ENCODE measurements at places on chromosomes 7 and 10. TPM values are rescaled to one million over a fixed set of nuclear protein-coding genes. Genes with fewer than 3 reads are reported as not detected.

Gene PLCE1
- 0.09 TPM for total RNA-seq

DNA sequence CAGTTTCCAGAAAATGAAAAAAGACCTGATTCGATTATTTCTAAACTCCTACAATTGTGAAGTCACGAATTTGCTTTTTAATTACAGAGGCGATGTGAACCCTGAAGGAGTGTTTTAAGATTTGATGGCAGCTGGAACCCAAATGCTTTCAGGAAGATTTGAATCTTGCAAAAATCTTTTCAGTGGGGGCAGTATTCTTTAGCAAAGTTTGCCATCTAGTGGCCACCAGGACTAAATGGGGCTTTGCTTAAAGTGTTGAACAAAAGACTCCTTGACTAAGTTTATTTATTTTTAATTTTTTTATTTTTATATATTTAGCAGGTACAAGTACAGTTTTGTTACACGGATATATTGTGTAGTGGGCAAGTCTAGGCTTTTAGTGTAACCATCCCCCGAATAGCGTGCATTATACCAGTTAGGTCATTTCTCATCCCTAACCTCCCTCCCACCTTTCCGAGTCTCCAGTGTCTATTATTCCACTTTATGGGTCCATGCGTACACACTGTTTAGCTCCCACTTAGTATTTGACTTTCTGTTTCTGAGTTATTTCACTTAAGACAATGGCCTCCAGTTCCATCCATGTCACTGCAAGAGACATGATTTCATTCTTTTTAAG lies 98.8 kb downstream of the CACNB2 start:
- H3K27ac ChIP-seq, result no peak overlapping the region
- no peak overlapping the region for H3K4me3 ChIP-seq
- H3K4me1 ChIP-seq, result no peaks in the 10 kb centered on the region
- H3K36me3 ChIP-seq, result peaks cover 9% of the 10 kb centered on the region
- DNase-seq, result no peak

Gene CLDN4
- total RNA-seq, result 15.5 TPM

- no peaks in the 10 kb centered on the region for H3K27me3 ChIP-seq
- no peaks in the 10 kb centered on the region for H3K4me1 ChIP-seq
These were observed 6.7 kb upstream of the KLRG2 start for GRCh38 chr7:139490130-139490529.

DNA sequence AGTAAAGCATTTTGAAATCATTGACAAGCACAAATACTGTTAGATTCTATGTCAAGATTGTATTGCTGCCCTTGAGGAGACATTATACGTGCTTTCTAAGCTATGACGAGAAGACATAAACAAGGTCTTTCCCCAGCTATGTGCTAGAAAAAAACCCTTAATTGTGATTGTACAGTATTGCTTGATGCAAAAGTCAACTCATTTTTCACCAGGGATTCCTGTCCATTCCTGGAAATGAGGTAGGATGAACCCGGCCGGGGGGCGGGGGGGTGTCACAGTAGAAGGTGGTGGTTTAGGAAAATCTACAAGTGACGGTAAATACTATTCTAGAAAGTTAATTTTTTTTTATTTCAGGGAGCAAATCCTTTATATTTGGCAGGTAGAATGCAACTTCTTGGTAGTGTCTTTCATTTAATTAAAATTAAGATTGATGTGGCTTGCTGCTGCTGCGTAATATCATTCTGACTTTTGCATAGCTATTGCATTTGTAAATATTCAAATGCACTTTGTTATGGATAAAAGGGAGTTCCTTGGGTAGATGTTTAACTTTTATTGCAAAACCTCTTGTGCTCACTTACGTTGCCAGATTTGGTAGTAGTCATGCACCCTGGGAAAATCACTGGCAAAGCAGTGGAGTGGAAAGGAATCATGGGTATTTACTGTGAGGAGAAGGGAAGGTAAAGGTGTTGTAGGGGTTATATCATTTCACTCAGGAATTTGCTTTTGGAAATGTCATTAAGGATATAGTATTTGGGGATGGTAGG lies 164.4 kb upstream of the PRPS1L1 start:
- H3K4me1 ChIP-seq, result no peaks in the 10 kb centered on the region
- no peaks in the 10 kb centered on the region for H3K27me3 ChIP-seq
- H3K36me3 ChIP-seq, result no peaks in the 10 kb centered on the region

GRCh38 chr7:2723138-2723850 lies 35.3 kb downstream of the AMZ1 start:
- no peak overlapping the region for H3K4me3 ChIP-seq
- no peaks in the 10 kb centered on the region for H3K27me3 ChIP-seq
- H3K4me1 ChIP-seq, result no peaks in the 10 kb centered on the region
- no peak overlapping the region for H3K27ac ChIP-seq

GRCh38 chr7:82036146-82036886 lies 266.5 kb upstream of the HGF start:
- no peaks in the 10 kb centered on the region for H3K36me3 ChIP-seq
- no peak overlapping the region for H3K27ac ChIP-seq
- no peaks in the 10 kb centered on the region for H3K27me3 ChIP-seq

- H3K4me3 ChIP-seq, result no peak overlapping the region
- H3K36me3 ChIP-seq, result no peaks in the 10 kb centered on the region
- no peak overlapping the region for H3K27ac ChIP-seq
These were observed 11.0 kb downstream of the TBATA start for GRCh38 chr10:70773965-70774809.

GRCh38 chr7:106425017-106425719 lies 140.4 kb upstream of the NAMPT start:
- H3K4me1 ChIP-seq, result no peaks in the 10 kb centered on the region
- no peak overlapping the region for H3K4me3 ChIP-seq
- no peaks in the 10 kb centered on the region for H3K36me3 ChIP-seq
- H3K27ac ChIP-seq, result no peak overlapping the region
- no peak for DNase-seq
- H3K27me3 ChIP-seq, result no peaks in the 10 kb centered on the region

GRCh38 chr7:108311446-108312168 lies 144.6 kb downstream of the NRCAM start:
- H3K27me3 ChIP-seq, result no peaks in the 10 kb centered on the region
- no peak for DNase-seq
- no peaks in the 10 kb centered on the region for H3K4me1 ChIP-seq
- H3K27ac ChIP-seq, result no peak overlapping the region
- no peak overlapping the region for H3K4me3 ChIP-seq

DNA sequence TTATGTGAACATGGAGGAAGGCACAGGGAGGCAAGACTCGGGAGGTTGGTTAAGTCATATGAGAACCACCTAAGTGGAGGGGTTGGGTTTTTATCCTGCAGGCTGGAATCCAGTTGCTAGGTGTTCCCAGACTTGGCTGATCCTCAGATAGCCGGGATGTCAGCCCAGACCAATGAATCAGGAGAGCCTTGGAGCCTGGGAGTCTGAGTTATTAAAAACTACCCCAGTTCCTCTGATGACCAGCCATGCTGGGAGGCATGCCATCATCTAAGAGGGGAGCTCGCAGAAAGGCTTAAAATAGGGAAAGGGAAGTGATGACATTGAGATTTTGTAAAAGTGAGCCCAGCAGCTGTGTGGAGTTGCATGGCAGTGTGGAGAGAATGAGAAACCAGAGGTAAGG lies 238.1 kb downstream of the ZNF248 start:
- DNase-seq, result no peak
- no peaks in the 10 kb centered on the region for H3K4me1 ChIP-seq
- no peak overlapping the region for H3K4me3 ChIP-seq
- H3K27ac ChIP-seq, result no peak overlapping the region
- peaks cover 14% of the 10 kb centered on the region for H3K36me3 ChIP-seq

Gene AKR1B15
- total RNA-seq, result not detected

- H3K4me3 ChIP-seq, result no peak overlapping the region
- H3K36me3 ChIP-seq, result peaks cover 81% of the 10 kb centered on the region
- no peak overlapping the region for H3K27ac ChIP-seq
- DNase-seq, result no peak
These were observed 72.8 kb downstream of the FGFR2 start for GRCh38 chr10:121525251-121526134.

GRCh38 chr7:74482197-74482467 lies 28.4 kb downstream of the GTF2IRD1 start:
- no peak for DNase-seq
- H3K27ac ChIP-seq, result no peak overlapping the region
- H3K4me1 ChIP-seq, result peaks cover 4% of the 10 kb centered on the region
- no peaks in the 10 kb centered on the region for H3K27me3 ChIP-seq
- H3K36me3 ChIP-seq, result no peaks in the 10 kb centered on the region

Gene ASZ1
- not detected for total RNA-seq

Gene TAS2R41
- not detected for total RNA-seq

- H3K36me3 ChIP-seq, result peaks cover 40% of the 10 kb centered on the region
- peak within 1 kb of the TSS; percentile 26 for H3K27ac ChIP-seq
- H3K4me1 ChIP-seq, result peaks cover 5% of the 10 kb centered on the region
- peak; percentile 88 for DNase-seq
- peak within 1 kb of the TSS; percentile 94 for H3K4me3 ChIP-seq
These were observed at the start of gene YWHAG for GRCh38 chr7:76358481-76359110. Gene YWHAG, minus strand, starts transcription at chr7:76358991. Its CDS starts 183 bp downstream, at chr7:76358808.

Gene MGAM2
- not detected for total RNA-seq

- H3K36me3 ChIP-seq, result peaks cover 11% of the 10 kb centered on the region
- no peak overlapping the region for H3K27ac ChIP-seq
- DNase-seq, result no peak
- no peaks in the 10 kb centered on the region for H3K27me3 ChIP-seq
- no peak overlapping the region for H3K4me3 ChIP-seq
These were observed 297.2 kb downstream of the RPS24 start for GRCh38 chr10:78330884-78331283.

DNA sequence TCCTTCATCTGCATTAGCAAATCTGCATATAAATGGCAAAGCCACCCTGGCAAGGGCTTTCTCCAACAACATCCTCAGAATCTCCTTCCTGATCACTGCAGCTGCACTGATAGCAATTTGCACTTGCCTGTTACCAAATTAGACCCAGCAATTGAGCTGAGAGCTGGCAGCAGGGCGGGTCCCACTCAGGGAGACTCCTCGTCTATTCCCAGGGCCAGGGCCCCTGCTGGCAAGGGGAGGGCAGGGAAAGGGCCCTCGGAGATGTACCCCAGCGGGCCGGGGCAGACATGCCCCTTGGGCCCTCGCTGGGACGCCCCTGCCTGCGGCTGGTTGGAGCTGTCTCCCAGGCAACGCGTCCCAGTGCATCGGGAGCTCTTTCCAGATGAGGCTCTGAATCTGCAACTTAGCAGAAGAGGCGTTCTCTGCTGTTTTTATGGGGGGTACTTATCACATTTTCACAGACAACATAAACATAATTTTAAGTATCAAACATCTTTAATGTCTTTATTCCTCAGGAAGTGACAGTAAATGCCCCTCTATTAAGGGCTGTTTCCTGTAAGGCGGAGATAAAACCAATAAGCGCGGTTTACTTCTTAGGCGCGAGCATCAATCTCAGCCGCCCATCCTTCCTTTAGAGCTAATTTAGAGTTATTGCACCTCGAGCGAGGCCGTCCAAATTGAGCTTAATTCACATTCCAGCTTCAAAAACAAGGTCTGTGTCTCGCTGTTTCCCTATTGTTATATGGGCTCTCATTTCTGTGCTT lies 249.0 kb upstream of the PPP2R2D start:
- H3K4me3 ChIP-seq, result peak overlapping the region; percentile 38
- no peaks in the 10 kb centered on the region for H3K36me3 ChIP-seq
- H3K4me1 ChIP-seq, result peaks cover 9% of the 10 kb centered on the region
- no peaks in the 10 kb centered on the region for H3K27me3 ChIP-seq

- no peaks in the 10 kb centered on the region for H3K4me1 ChIP-seq
- H3K27me3 ChIP-seq, result no peaks in the 10 kb centered on the region
- no peaks in the 10 kb centered on the region for H3K36me3 ChIP-seq
- H3K27ac ChIP-seq, result no peak overlapping the region
- no peak overlapping the region for H3K4me3 ChIP-seq
These were observed 138.1 kb downstream of the ARL5B start for GRCh38 chr10:18797286-18797685.

GRCh38 chr10:72089618-72090017 lies 1.3 kb upstream of the SPOCK2 start:
- no peak overlapping the region for H3K4me3 ChIP-seq
- no peak overlapping the region for H3K27ac ChIP-seq
- peaks cover 19% of the 10 kb centered on the region for H3K27me3 ChIP-seq
- DNase-seq, result no peak

- H3K36me3 ChIP-seq, result peaks cover 16% of the 10 kb centered on the region
- H3K4me3 ChIP-seq, result peak within 1 kb of the TSS; percentile 85
- H3K27me3 ChIP-seq, result no peaks in the 10 kb centered on the region
- no peaks in the 10 kb centered on the region for H3K4me1 ChIP-seq
These were observed at the start of gene AGK for GRCh38 chr7:141551094-141551781. Gene AGK, plus strand, starts transcription at chr7:141551410. Its CDS starts 4,057 bp downstream, at chr7:141555467.

Gene PON2
- total RNA-seq, result 26.7 TPM

Gene SH2D4B
- not detected for total RNA-seq

- no peaks in the 10 kb centered on the region for H3K27me3 ChIP-seq
- no peak overlapping the region for H3K4me3 ChIP-seq
- H3K4me1 ChIP-seq, result no peaks in the 10 kb centered on the region
- no peaks in the 10 kb centered on the region for H3K36me3 ChIP-seq
- DNase-seq, result no peak
- H3K27ac ChIP-seq, result no peak overlapping the region
These were observed 280.5 kb downstream of the POM121L12 start for GRCh38 chr7:53315981-53316380.

- peaks cover 15% of the 10 kb centered on the region for H3K27me3 ChIP-seq
- H3K4me3 ChIP-seq, result peak overlapping the region; percentile 68
- H3K36me3 ChIP-seq, result no peaks in the 10 kb centered on the region
- no peaks in the 10 kb centered on the region for H3K4me1 ChIP-seq
- no peak for DNase-seq
These were observed 927 bp upstream of the ALOX5 start for GRCh38 chr10:45373003-45373575.

- H3K27ac ChIP-seq, result no peak overlapping the region
- no peaks in the 10 kb centered on the region for H3K4me1 ChIP-seq
- no peak overlapping the region for H3K4me3 ChIP-seq
- DNase-seq, result peak; percentile 31
- peaks cover 11% of the 10 kb centered on the region for H3K36me3 ChIP-seq
These were observed 6.9 kb upstream of the CYP2E1 start for GRCh38 chr10:133520193-133520738.

Gene PRF1
- not detected for total RNA-seq

Gene OR2A1
- total RNA-seq, result not detected

DNA sequence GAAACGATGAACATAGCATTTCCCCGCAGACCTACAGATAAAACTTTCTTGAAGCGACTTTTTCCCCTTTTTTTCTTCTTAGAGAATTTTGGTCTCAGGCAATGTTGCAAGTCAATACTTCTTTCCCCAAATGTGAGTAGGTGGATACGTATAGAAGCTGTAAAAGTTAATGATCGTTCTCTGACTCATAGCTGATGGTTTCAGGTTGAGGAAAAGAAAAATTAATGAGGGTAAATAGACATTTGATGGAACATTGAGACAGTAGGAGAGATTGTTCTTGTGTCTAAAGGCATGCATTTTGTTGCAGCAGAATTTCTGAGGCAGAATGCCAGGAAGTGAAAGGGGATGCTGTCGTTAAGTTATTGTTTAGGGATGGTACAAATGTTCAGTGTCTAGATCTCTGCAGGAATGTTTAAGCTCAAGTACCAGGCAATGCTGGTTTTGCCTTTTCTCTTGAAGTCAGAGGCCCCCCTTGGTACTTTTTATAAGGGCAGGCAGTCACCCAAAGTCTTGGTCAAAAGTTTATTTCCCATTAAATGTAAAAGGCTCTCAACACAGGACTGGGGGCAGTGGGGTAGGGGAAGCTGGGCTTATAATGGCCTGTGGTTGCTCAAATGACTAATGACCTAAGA lies 9.3 kb downstream of the TCF7L2 start:
- H3K4me1 ChIP-seq, result peaks cover 24% of the 10 kb centered on the region
- peak overlapping the region; percentile 9 for H3K27ac ChIP-seq
- H3K4me3 ChIP-seq, result no peak overlapping the region
- no peaks in the 10 kb centered on the region for H3K27me3 ChIP-seq
- peaks cover 46% of the 10 kb centered on the region for H3K36me3 ChIP-seq
- DNase-seq, result no peak

Gene GBX1
- total RNA-seq, result not detected

- H3K36me3 ChIP-seq, result peaks cover 9% of the 10 kb centered on the region
- no peak overlapping the region for H3K4me3 ChIP-seq
- no peak for DNase-seq
- no peaks in the 10 kb centered on the region for H3K4me1 ChIP-seq
These were observed 96.1 kb downstream of the TPST1 start for GRCh38 chr7:66301249-66301648.

Data from H9 (cell line).